MG63 (cell line): ENCODE measurements at places on chromosomes 2 and 18. TPM values are rescaled to one million over a fixed set of nuclear protein-coding genes. Genes with fewer than 3 reads are reported as not detected.
A peak's percentile ranks its signal among the peaks of the same experiment; 100 is the strongest.

GRCh38 chr2:75788902-75789301 is 78.2 kb upstream of the GCFC2 start:
- no peak for DNase-seq

The STK11IP gene
- total RNA-seq: 8.2 and 15.8 TPM in 2 replicates

DNA sequence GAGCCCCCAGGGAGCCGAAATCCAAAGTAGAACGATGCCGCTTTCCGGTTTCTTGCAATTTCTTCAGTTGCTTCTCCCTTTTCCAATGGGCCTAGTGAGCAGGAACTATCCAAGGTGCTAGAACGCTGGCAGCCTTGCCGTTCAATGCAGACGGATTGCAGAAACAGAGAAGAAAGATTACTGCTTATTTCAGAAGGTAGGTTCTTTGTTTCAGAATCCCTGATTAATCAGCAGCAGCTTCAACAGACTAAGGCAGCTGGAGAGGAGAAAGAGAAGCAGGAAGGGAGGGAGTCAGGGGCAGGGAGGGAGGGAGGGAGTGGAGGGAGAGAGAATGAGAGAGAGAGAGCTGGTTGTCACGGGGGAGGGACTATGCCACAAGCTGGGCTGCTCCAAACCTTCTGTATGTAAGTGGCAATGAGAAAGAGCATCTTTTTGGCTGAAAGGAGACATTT is 576 bp downstream of the NYAP2 start:
- DNase-seq: peak; percentile 50

The TRPM8 gene
- not detected in 2 replicates for total RNA-seq

The GTF2A1L gene
- not detected in 2 replicates for total RNA-seq

GRCh38 chr2:29006092-29006979 is 25.2 kb downstream of the TOGARAM2 start:
- no peak for DNase-seq

The SLC5A7 gene
- total RNA-seq: not detected in 2 replicates

DNA sequence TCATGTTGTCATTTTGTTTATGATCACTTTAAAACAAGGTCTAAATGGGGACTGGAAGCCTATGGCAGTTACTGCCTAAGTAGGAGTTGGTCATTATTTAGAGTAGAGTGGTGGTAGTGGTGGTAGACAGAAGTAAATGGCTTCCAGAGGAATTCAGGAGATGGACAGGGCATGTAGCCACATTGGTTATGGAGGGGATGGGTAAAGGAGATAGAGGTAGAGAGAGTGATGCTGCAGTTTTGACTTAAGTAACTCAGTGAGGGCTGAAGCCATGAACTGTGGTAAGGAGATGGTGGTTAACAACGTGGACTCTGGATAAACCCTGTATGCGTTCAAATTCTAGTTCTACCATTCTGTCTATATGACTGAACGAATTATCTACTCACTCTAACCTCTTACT is 61.6 kb upstream of the NOSTRIN start:
- DNase-seq: no peak

GRCh38 chr2:46504221-46504620 is 24.9 kb downstream of the TMEM247 start:
- DNase-seq: no peak

The FRZB gene
- total RNA-seq: not detected in 2 replicates

DNA sequence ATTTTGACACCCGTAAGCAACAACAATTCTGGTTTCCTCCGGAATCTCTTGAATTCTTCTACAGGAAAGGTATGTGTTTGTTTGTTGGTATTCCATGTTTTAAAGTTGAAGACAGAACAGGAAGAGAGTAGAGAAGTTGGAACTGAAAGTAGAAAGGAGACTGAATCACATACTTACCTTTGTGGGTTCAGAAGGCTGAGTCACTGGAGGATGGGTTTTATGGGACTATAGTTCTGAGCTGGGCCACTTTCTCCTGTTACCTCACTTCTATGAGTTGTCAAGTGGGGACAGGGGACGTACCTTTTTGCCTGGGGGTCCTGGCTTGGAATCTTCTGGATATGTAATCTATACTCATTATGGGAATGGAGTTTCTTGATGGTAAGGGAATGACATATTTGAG is 40.9 kb downstream of the KDM3A start:
- DNase-seq: no peak

DNA sequence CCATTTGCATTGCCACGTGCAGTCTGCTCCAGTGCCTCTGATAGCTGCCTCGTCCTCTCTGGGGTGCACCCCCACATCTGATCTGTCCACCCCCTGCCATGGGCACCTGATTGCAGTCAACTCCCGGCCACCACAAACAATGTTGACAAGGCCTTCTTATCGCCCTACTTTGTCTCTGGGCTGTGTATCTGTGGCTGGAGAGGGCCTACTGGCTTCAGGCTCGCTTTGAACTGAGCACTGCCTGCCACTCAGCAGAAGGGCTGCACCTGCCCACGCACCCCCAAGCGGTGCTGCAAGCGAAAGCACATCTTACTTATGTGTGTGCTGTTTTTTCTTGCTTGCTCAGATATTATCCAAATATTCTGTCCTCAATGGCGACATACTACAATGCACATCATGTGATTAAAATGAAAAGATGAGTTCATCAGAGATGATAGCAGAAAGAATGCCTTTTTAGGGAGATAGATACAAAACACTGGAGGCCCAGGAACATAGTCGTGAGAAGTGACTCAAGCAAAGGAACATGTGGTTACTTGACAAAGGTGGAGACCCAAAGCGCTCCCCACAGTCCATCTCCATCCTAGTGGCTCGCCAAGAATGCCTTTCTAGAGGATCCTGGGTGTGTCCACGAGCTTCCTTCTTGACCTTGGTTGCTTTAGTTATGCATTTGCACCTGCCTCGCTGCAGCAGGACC is 28.8 kb downstream of the FBLN7 start:
- no peak for DNase-seq

- DNase-seq: no peak
Measured at GRCh38 chr2:57821088-57821487, 225.5 kb upstream of the VRK2 start.

The KATNAL2 gene
- 3.0 and 3.2 TPM in 2 replicates for total RNA-seq

- DNase-seq: no peak
Measured at GRCh38 chr2:1814616-1815015, 70.3 kb upstream of the PXDN start.

- peak; percentile 83 for DNase-seq
Measured at GRCh38 chr2:176140513-176141317, 10.6 kb upstream of the HOXD4 start.

DNA sequence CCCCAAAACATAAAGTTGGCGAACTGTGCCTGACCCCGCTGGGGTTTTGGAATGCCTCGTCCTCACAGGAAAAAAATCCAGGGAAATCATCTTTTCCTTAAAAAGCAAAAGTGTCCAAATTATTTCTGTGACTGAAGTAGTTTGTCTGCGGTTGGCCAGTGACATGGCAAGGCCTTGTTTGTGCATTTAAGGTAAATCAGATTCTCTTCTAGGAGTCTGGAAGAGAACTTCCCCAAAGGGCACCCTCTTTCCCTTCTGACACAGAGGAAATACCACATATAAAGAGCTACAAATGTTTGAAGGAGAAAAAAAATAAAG is 737 bp upstream of the CYB5A start:
- DNase-seq: no peak

GRCh38 chr2:189350540-189351209 is 90.6 kb upstream of the WDR75 start:
- DNase-seq: peak; percentile 77

DNA sequence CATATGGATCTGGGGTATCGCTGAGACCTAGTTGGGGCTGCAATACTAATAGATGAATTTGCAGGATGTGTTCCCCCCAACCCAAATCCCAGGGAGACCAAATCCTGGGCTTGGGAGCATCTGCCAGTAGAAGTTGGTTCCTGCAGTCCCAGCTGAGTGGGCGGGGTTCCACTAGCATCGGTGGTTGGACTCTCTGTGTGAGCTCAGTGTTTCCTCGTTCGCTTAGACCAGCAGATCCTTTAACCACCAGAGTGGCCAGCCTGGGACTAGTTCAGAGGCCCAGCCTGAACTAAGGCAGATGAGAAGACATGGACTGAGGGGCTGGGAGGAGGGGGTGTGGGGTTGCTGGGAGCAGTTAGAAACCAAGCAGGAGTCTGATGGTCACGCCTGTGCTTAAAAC is 40.7 kb downstream of the PCARE start:
- DNase-seq: no peak

GRCh38 chr18:52009958-52010357 is 330.0 kb upstream of the DCC start:
- no peak for DNase-seq

DNA sequence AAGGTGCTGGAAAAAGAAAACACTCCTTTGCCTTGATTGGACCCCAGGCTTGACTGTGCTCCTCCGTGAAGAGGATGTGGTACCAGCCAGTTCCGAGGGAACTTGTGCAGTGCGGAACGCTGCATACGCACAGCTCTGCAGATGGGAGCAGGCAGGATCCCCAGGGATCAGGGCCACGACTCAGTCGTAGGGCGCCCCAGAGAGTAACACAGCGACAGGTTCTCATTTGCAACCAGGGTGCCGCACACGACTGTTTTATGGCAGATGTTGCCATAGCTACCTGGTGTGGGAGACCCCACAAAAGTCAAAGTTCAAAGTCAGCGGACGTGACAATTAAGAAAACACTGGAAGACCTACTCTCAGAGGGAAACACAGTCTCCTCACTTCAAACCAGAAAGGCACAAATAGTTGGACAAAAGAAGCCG is 779 bp downstream of the MALL start:
- DNase-seq: no peak

- peak; percentile 75 for DNase-seq
Measured at GRCh38 chr2:179106676-179107428, 56.9 kb upstream of the CCDC141 start.

The AFF3 gene
- 1.9 and 6.1 TPM in 2 replicates for total RNA-seq

- DNase-seq: peak; percentile 70
Measured at GRCh38 chr2:152542995-152543481, 174.2 kb downstream of the PRPF40A start.

The CABYR gene
- total RNA-seq: not detected in 2 replicates

DNA sequence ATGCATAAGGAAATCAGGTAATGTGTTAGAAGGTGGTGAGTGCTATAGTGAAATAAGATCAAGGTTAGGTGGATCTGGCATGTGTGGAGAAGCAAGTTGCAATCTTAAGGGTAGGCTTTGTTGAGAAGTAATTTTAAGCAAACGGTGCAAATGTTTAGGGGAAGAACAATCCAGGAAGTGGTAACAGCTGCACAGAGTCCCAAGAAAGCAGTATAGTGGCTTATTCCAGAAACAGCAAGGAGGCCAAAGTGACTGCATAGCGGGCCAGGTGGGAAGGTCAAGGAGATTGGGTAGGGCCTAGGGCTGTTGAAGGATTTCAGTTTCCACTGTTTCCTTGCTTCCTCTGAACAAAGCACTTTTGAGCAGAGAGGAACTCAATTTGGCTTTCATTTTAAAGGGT is 30.0 kb upstream of the RAB1A start:
- DNase-seq: no peak

DNA sequence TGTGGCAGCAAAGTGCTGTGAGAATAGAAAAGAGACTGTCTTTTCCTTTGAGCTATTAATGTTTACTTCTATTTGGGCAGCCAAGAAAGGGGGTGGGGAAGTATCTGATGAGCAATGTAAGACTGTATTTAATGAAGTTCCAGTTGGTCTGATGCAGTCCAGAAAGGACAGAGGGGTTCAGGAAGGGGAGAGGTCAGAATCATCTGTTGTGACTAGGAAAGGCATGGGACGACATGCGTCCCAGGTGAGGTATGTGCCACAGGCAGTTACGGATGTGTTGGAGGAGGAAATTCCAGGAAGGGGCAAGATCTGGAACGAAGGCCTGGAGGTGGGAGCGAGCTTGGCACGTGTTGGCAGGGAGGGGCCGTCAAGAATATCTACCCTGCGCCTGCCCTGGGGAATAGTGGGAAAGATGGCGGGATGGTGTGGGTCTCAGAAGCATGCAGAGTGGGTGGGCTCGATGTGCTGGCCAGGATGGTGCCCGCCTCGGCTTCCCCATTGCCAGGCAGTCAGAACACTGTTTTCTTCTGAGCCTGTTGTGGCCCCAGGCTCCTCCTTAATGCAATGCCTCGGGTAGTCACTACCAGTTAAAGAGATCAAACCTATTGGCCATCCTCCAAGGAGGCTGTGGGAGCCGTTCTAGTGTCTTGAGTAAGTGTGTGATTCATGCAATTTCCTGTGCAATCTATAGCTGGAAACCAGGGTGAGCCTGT is 57.8 kb upstream of the TXNDC2 start:
- peak; percentile 92 for DNase-seq

GRCh38 chr2:148538375-148538774 is 106.2 kb upstream of the EPC2 start:
- no peak for DNase-seq
